ENCODE measurements at places on chromosomes 3 and 15.

DNA sequence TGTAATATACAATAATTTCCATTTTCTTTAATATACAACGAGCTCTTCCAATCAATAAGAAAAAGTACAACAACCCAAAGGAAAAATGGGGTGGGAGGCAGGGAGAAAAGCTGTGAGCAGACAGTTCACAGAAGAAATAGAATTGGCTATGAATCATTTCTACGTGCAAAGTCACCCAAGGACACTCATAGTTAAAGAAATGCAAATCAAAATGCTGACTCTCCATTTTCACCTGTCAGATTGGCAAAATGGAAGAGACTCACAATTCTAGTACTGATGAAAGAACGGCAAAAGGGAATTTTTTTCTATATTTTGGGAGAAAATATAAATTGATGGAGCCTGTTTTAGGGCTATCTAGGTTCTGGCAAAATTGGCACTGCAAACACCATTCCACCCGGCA, 116.3 kb upstream of the MEF2A start:
- peaks cover 4% of the 10 kb centered on the region for H3K4me1 ChIP-seq
- peaks cover 14% of the 10 kb centered on the region for H3K27me3 ChIP-seq
- H3K27ac ChIP-seq: no peak overlapping the region
- DNase-seq: no peak
- no peaks in the 10 kb centered on the region for H3K36me3 ChIP-seq

GRCh38 chr15:59018833-59019232, 31.4 kb downstream of the RNF111 start:
- DNase-seq: no peak
- no peak overlapping the region for H3K4me3 ChIP-seq
- H3K4me1 ChIP-seq: peaks cover 5% of the 10 kb centered on the region
- peaks cover 14% of the 10 kb centered on the region for H3K36me3 ChIP-seq

DNA sequence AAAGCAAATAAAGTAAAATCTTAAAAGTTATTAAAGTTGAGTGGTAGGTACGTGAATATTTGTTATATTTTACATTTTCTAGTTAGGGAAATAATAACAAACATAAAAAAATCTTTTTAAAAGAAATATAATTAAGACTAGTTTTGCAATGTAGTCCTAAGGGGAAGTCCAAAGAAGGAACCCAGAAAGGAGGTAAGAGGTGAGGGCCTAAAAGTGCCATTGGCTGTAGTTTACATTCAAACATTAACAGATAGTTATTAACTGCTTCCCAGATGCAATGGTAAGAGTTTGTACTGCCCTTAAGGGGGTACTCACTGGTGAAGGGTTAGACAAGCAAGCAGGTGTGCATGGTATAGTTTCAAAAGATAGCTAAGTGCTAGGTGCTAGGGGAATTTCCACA, 79.2 kb downstream of the B3GALNT1 start:
- H3K27me3 ChIP-seq: peaks cover 14% of the 10 kb centered on the region
- no peak overlapping the region for H3K27ac ChIP-seq
- no peak for DNase-seq
- peaks cover 15% of the 10 kb centered on the region for H3K36me3 ChIP-seq
- peaks cover 14% of the 10 kb centered on the region for H3K4me1 ChIP-seq

DNA sequence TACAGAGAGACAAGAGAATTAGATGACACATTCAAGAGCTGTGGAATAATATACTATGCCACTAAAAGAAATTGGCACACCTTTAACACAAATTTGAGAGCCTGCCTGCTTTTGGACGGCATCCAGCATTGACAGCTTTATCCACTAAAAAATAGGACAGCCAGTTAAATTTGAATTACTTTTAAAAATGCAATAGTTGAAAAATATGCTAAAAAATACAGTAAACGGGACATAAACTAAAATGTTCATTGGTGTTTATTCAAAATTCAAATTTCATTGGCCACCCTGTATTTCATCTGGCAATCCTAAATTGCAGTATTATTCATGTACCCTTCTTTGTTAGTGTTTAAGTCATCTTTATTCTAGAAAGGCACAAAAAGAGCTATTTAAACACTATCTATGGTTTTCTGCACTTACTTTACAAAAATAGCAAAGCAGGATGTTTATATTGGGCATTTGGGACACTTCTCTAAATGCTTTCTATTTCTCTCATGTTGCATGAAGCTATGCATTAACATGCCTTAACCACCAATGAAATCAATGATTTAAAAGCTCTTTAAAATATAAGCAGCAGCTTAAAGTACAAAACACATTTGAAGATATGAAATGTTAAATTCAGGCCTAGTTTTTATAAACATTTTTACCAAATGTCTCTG, 160.1 kb downstream of the NEK10 start:
- H3K27ac ChIP-seq: no peak overlapping the region
- no peaks in the 10 kb centered on the region for H3K4me1 ChIP-seq
- no peak for DNase-seq
- no peaks in the 10 kb centered on the region for H3K27me3 ChIP-seq
- H3K36me3 ChIP-seq: no peaks in the 10 kb centered on the region

- no peaks in the 10 kb centered on the region for H3K36me3 ChIP-seq
- no peak overlapping the region for H3K27ac ChIP-seq
- H3K27me3 ChIP-seq: no peaks in the 10 kb centered on the region
- no peak for DNase-seq
- peaks cover 2% of the 10 kb centered on the region for H3K4me1 ChIP-seq
- H3K4me3 ChIP-seq: no peak overlapping the region
Measured at GRCh38 chr3:58256061-58256460, 18.5 kb downstream of the ABHD6 start.

DNA sequence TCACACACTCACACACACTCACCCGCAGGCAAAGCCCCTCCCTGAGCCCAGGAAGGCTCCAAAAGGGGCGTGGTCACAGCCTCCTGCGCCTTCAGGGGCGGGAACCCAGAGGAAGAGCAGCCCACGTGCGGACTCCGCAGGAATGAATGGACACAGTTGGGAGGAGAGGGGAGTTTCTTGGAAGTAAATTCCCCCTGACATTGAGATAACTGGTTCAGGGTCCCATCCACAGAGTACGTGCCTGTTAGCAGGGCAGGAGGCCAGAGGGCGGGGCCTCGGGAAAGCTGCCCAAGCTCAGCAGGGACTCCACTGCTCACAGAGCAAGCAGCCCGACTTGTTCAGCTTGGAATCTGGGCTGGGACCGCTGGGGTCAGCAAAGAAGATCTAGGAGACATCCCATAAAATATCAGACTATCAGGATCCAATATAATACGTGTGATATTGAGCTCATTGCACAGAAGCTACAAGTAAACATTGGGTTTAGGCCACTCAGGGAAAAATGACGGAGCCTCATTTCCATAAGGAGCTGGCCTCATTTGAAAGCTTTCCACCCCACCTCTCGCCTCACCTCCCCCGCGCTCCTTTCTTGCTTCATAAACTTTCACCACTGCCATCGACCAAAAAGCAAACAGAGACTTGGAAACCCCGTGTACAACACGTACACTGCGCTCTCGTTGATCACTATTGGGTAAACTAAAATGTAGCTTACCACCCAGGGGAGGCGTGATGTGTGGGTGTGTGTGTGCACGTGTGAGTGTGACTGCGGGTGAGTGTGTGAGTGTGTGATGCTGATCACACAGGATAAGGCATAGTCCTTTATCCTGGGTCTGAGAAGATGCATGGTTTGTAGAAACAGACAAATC, 36.0 kb downstream of the TM2D3 start:
- DNase-seq: no peak
- H3K4me3 ChIP-seq: peak overlapping the region; percentile 38
- peak overlapping the region; percentile 35 for H3K27ac ChIP-seq
- H3K36me3 ChIP-seq: no peaks in the 10 kb centered on the region
- H3K27me3 ChIP-seq: peaks cover 13% of the 10 kb centered on the region
